Colonic mucosa (tissue), 4 donors: ENCODE measurements at places on chromosomes 13 and 19. TPM values are rescaled to one million over a fixed set of nuclear protein-coding genes. Genes with fewer than 3 reads are reported as not detected.

DNA sequence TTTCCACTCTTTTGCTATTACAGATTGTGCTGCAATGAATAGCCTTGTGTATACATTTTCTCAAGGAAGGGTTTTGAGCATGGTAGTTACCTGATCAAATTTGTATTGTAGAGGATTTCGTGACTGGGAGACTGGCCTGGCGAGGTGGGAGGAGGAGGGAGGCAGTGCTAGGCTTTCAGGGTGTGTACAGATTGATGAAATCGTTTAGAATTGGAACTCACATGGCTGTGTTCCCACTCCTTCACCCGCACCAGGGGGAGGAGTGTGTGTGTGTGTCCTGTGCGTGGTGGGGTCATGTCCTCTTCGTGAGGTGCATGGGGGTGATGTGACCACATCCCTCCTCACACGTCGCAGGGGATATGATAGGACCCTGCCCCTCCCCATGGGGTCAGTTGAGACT, 8.3 kb downstream of the PGLYRP1 start:
- peaks cover 10% of the 10 kb centered on the region for H3K27me3 ChIP-seq
- peaks cover 3% of the 10 kb centered on the region for H3K4me1 ChIP-seq
- DNase-seq = no peak

GRCh38 chr13:58048670-58049069, 417.1 kb downstream of the PCDH17 start:
- no peaks in the 10 kb centered on the region for H3K27me3 ChIP-seq
- H3K4me3 ChIP-seq = no peak overlapping the region
- no peaks in the 10 kb centered on the region for H3K36me3 ChIP-seq
- no peak overlapping the region for H3K27ac ChIP-seq
- no peak for DNase-seq

- no peak overlapping the region for H3K4me3 ChIP-seq
- no peak overlapping the region for H3K27ac ChIP-seq
- H3K36me3 ChIP-seq = no peaks in the 10 kb centered on the region
- DNase-seq = no peak
- no peaks in the 10 kb centered on the region for H3K27me3 ChIP-seq
- no peaks in the 10 kb centered on the region for H3K4me1 ChIP-seq
Measured at GRCh38 chr13:62710787-62711186, 1295.1 kb upstream of the PCDH20 start.

DNA sequence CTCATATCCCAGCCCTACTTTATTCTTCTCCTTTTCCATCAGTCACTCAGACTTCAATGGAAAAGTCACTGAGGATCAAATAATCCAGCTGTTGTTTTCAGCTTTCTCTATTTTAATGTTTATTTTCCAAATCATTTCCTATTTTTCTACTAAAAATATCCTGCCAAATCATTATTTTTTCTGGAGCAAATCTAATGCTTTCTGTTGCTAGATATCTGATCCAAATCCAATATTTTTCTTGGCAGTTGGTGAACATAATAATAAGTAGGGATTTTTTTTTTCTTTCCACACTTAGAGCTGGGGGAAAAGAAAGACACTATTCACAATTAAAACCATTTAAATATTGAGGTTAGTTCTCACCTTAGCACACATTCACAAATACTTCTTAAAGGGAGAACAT, 656.1 kb downstream of the DACH1 start:
- H3K4me3 ChIP-seq = no peak overlapping the region
- no peaks in the 10 kb centered on the region for H3K36me3 ChIP-seq
- H3K27ac ChIP-seq = no peak overlapping the region
- H3K27me3 ChIP-seq = no peaks in the 10 kb centered on the region

ARHGEF18 gene
- total RNA-seq = 89.9 TPM

GRCh38 chr13:32428581-32429432, 877 bp upstream of the N4BP2L1 start:
- H3K27me3 ChIP-seq = no peaks in the 10 kb centered on the region
- no peaks in the 10 kb centered on the region for H3K36me3 ChIP-seq
- peak overlapping the region; percentile 71 for H3K4me3 ChIP-seq
